Smooth muscle cell of the umbilical artery (primary cell): ENCODE measurements at places on chromosomes 7 and 10. TPM values are rescaled to one million over a fixed set of nuclear protein-coding genes. Genes with fewer than 3 reads are reported as not detected.

CLRN3 gene
- not detected in 2 replicates for total RNA-seq

HABP2 gene
- total RNA-seq = not detected in 2 replicates

SPDYE2 gene
- not detected in 2 replicates for total RNA-seq

KEL gene
- total RNA-seq = not detected in 2 replicates

ESYT2 gene
- total RNA-seq = 111 and 123 TPM in 2 replicates

NKX6-2 gene
- not detected in 2 replicates for total RNA-seq

BTBD16 gene
- total RNA-seq = not detected in 2 replicates

URGCP gene
- total RNA-seq = 25.7 and 25.8 TPM in 2 replicates

C7orf57 gene
- total RNA-seq = not detected in 2 replicates
